ENCODE measurements at places on chromosomes 13 and 19.
A peak's percentile ranks its signal among the peaks of the same experiment; 100 is the strongest.

DNA sequence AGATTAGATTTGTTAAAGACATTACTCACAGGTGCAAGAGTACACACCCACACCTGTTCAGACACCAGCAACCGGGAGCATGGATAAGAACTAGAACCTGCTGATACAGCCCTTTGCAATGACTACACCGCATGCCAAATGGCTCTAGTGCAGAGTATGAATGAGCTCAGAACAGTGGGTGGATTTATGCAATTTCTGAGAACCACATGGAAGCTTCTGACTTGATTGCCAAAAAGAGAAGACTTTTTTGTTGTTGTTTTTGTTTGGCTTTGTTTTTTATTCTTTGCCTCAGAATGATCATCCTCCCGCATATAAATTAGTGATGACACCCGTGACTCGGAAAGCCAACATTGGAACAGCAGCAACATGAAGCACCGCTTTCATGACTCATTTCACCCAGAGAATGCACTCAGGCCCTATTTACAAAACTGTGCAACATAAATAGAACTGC lies 77.4 kb upstream of the LRCH1 start:
- DNase-seq, result no peak

DNA sequence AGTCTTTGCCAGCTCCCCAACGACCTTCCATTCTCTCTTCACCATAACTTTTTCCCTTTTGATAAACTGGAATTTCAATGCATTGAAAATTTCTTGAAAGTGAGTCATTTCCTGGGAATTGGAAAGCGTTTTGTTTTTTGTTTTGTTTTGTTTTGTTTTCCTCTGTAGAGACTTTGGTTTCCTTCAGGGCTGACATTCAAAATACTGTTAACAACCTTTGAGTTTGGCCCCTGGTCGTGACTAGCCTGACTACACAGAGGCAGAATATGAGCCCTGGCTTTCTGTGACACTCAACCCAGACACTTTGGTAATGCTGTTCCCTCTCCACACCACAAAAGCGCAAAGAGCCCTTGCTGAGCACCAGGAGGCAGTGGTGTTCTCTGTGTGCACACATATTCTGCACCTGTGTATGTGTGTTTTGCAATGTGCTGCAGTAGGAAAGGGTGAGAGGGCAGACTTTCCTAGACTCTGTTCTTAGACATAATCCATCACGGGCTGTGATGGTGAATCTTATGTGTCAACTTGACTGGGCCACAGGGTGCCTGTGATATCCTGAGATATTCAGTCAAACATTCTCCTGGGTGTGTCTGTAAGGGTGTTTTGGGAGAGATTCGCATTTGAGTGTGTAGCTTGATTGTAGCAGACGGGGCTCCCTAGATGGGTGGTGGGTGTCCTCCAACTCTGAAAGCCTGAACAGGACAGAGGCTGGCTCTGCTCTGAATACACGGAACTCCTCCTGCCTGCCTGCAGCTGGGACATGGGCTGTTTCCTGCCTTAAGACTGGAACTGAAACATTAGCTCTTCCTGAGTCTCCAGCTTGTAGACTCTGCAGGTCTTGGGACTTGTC lies 29.5 kb upstream of the ANKRD10 start:
- DNase-seq, result no peak

- peak; percentile 13 for DNase-seq
Observed at GRCh38 chr13:101514695-101515275, 62.3 kb downstream of the ITGBL1 start.

GRCh38 chr13:88685459-88685858 lies 1014.3 kb downstream of the SLITRK5 start:
- no peak for DNase-seq

- DNase-seq, result no peak
Observed at GRCh38 chr13:94080527-94080926, 399.0 kb downstream of the DCT start.

DNA sequence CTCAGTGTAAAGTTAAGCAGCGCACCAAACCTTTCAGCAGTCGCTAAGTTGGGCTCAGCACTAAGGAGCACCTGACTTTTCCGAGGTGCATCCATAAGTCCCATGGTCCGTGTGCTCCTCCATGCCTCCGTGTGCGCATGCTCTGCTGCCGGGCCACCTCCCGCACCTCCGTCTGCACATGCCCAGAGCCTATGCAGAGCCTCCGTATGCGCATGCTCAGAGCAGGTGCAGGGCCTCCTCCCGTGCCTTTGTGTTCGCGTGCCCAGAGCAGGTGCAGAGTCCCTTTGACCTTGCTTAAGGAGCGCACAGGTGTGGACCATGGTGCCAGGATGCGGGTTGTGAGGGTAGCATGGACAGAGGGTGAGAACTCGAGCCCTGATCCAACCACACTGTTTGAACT lies 46.0 kb downstream of the ATP11A start:
- DNase-seq, result no peak

DNA sequence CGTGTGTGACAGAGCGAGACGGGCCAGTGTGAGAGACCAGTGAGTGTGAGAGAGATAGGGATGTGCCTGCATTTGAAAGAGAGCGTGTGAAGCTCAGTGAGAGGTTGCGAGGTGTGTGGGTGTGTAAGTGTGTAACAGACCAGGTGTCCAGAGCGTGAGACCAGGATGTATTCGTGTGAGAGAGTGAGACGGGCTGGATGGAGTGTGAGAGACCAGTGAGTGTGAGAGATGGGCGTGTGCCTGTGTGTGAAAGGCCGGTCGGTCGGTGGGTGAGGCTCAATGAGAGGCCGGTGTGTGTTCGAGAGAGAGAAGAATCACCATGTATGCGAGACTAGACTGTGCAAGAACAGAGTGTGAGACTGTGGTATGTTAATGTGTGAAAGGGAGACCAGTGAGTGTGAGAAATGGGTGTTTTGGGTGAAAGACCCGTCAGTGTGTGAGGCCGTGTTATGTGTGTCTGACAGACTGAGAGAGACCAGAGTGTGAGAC lies 679 bp downstream of the ZNF471 start:
- DNase-seq, result no peak

DNA sequence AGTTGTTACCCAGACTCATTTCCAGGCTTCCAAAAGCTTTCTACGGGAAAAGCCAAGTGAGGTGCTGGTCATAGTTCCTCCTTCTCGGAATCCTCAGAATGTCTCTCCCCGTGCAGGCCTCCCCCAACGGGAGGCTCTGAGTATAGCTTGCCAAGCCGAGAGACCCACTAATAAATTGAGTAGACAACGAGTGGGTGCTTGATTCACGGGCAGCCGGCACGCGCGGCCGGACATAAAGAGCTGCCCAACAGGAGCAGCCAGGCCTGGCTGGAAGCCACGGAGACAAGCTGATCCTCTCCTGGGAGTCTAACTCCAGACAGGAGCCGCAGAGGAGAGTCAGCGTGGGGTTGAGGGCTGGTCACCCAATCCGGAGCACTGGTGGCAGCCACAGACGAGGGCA lies 43.4 kb upstream of the MEDAG start:
- DNase-seq, result no peak

- no peak for DNase-seq
Observed at GRCh38 chr19:51450730-51451307, 7.4 kb downstream of the SIGLEC8 start.

- no peak for DNase-seq
Observed at GRCh38 chr19:46111376-46111775, 13.1 kb downstream of the IGFL3 start.

- no peak for DNase-seq
Observed at GRCh38 chr13:31057403-31058033, 104.2 kb downstream of the HSPH1 start.

DNA sequence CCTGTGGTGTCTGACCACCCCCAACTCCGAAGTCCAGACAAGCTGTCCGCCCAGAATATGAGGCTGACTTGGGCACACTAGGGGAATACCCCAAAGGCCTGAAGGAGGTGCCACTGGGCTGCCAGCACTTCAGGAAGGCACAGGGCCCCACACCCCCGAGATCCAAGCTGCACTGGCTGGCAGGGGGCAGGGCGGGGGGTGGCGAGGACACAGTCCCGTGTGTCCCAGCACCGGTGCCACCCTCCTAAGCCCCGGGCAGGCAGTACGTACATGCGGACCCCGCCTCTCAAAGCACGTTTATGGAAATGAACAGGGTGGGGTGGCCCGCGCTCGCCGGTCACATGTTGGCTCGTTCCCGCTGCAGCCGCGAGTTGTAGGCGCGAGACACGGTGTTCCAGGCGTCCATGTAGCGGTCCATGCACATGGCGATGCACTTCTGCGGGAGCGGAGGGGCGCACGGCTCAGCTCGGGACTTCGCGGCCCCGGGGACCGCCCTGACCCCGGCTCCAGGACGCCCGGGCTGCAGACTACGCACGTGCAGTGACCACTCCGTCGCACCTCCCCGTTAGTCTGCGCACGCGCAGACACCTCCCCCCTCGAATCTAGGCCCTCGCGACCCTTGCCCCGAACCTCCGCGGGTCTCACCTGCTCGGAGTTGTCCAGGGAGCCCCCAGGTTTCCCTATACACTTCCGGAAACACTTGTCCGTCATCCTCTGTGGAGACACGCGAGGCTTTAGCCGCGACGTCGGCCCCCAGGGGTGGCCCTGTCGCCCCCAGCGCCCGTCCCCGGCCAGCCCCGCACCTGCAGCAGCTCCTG lies 566 bp downstream of the TIMM13 start:
- DNase-seq, result no peak

DNA sequence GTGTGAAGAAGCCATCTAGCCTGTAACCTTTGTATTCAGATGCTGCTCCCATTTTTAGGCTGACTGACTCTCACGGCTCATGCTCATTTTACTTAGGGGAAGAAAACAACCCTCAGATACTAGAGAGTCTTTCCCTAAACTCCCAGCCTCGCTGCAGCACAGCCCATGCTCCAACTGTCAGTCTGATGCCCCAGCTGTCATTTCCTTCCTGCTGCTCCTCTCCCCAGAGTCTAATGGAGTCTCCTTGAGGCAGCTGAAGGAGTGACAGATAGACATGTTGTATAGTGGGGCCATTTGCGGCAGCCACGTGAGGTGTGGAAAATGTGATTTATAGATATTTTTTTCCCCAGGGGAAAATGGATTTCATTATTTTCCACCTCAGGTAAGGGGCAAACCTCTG lies 59.2 kb upstream of the OLFM4 start:
- DNase-seq, result peak; percentile 84

- DNase-seq, result no peak
Observed at GRCh38 chr19:28184997-28185396, 1028.0 kb downstream of the UQCRFS1 start.

GRCh38 chr13:80603351-80603750 lies 262.4 kb upstream of the SPRY2 start:
- no peak for DNase-seq

- no peak for DNase-seq
Observed at GRCh38 chr19:22144394-22144793, 52.4 kb downstream of the ZNF676 start.

All from NCI-H524 treated with DMSO at 0.1 percent for 48 hours (cell line).